ENCODE measurements at places on chromosomes 5 and 9. TPM values are rescaled to one million over a fixed set of nuclear protein-coding genes. Genes with fewer than 3 reads are reported as not detected.

The HSD17B3 gene
- total RNA-seq: 4.9 TPM

- no peak overlapping the region for H3K27ac ChIP-seq
- no peaks in the 10 kb centered on the region for H3K27me3 ChIP-seq
- no peak for DNase-seq
- no peaks in the 10 kb centered on the region for H3K36me3 ChIP-seq
- no peaks in the 10 kb centered on the region for H3K4me1 ChIP-seq
Observed at GRCh38 chr5:173391031-173391430, 62.8 kb upstream of the STC2 start.

GRCh38 chr5:50808406-50808805 is 142.0 kb downstream of the PARP8 start:
- H3K36me3 ChIP-seq: no peaks in the 10 kb centered on the region
- H3K4me3 ChIP-seq: no peak overlapping the region
- H3K4me1 ChIP-seq: no peaks in the 10 kb centered on the region
- H3K27ac ChIP-seq: no peak overlapping the region
- H3K27me3 ChIP-seq: no peaks in the 10 kb centered on the region
- DNase-seq: no peak

DNA sequence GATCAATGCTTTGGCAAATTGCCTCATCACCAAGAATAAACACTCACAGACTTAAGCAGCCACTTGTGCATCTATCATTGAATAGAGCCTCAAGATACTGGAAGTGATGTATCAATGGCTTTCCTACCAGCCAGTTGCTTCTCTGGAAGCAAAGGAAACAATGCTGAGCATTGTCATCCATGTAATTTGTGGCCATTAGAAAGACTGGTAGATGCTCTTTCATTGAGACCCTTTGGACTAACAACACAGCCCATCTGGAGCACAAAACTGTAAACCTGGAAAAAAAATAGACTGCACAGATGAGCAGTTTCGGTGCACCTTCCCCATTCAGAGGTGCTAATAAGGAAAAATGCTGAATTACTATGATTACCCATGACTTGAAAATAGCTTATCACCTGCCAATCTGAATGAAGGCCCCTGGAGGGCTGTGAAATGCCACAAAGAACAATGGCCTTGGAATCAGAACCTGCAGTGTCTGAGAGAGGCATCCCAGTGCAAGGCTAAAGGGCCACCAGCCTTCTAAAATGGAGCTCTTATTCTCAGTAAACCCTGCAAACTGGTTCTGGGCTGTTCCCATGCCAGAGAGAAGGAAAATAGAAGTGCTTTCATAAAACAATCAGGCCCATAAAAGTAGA is 127.5 kb downstream of the RFK start:
- no peak overlapping the region for H3K27ac ChIP-seq
- H3K36me3 ChIP-seq: no peaks in the 10 kb centered on the region
- DNase-seq: no peak
- H3K27me3 ChIP-seq: no peaks in the 10 kb centered on the region
- peaks cover 18% of the 10 kb centered on the region for H3K4me1 ChIP-seq

DNA sequence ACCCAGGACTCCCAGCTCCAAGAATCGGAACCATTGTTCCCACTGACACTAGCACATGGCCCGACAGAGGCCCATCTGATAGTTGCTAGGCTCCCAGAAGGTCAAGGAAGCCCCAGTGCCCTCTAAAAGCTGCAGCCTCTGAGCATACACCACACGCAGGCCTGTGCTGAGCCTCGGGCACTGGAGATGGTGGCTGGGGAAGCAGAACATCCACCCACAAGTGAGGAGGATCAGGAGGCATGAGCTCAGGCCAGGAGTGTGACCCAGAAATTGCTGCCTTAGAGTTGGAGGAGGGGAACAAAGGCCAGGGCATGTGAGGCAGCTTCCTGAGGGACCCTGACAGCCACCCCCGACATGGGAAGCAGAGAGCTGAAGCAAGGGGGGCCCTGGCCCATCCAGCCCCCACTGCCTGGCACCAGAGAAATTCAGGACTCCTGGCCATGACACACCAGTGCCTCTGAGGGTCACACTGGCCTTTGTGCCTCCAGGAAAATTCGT is 21.4 kb downstream of the IPPK start:
- H3K36me3 ChIP-seq: peaks cover 24% of the 10 kb centered on the region
- no peak for DNase-seq
- H3K4me1 ChIP-seq: no peaks in the 10 kb centered on the region
- no peak overlapping the region for H3K4me3 ChIP-seq
- H3K27ac ChIP-seq: no peak overlapping the region

DNA sequence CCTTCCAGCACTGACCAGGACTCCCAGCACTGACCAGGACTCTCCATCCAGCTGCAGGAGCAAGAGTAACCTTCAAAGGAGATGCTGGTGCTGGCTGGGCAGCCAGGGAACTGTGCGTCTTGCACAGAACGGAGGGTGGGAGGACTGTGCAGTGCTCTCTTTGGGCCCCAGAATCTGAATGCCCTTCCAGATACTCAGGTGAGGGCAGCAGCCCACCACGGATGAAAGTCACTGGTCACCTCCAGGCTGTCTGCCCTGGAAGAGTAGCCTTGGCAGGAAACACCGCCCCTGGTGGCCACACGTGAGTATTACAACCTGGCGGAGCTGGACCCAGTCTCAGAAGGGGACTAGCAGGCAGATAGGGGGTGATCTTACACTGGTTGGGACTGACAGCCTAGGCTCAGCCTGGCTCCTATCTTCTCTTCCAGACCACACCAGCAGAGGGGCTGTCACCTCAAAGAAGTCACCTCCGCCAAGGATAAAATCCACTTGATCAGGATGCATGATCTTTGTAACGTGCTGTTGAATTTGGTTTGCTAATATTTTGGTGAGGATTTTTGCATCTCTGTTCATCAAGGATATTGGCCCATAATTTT is 4.8 kb upstream of the SARDH start:
- H3K27ac ChIP-seq: no peak overlapping the region
- no peaks in the 10 kb centered on the region for H3K36me3 ChIP-seq
- no peak overlapping the region for H3K4me3 ChIP-seq
- DNase-seq: no peak
- H3K27me3 ChIP-seq: no peaks in the 10 kb centered on the region

DNA sequence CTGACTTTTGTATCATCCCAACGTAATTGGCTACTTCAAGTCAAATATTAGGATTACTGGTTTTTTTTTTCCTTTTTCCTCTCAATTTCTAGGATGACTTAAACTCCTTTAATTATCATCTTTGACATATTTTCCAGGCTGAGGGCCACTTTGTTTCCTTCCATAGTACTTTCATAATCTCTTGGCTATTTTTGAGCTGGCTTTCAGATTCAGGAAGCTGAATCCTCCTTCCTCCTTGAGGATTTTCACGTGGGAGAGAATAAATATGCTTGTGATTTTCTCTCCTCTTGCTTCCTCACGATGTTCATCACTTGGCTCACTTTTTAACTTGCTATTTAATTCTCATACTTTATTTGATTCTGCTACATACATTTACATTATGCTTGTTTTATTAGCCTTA is 88.1 kb downstream of the ITGA1 start:
- H3K27me3 ChIP-seq: no peaks in the 10 kb centered on the region
- H3K36me3 ChIP-seq: no peaks in the 10 kb centered on the region
- DNase-seq: no peak
- H3K4me1 ChIP-seq: peaks cover 9% of the 10 kb centered on the region
- H3K4me3 ChIP-seq: no peak overlapping the region

GRCh38 chr9:130450344-130451003 is 5.7 kb downstream of the ASS1 start:
- no peak overlapping the region for H3K27ac ChIP-seq
- peaks cover 31% of the 10 kb centered on the region for H3K4me1 ChIP-seq
- no peak overlapping the region for H3K4me3 ChIP-seq
- H3K27me3 ChIP-seq: no peaks in the 10 kb centered on the region
